ENCODE measurements at places on chromosomes 13 and 19.

GRCh38 chr13:38967446-38967845 is 23.2 kb downstream of the STOML3 start:
- no peak for DNase-seq

DNA sequence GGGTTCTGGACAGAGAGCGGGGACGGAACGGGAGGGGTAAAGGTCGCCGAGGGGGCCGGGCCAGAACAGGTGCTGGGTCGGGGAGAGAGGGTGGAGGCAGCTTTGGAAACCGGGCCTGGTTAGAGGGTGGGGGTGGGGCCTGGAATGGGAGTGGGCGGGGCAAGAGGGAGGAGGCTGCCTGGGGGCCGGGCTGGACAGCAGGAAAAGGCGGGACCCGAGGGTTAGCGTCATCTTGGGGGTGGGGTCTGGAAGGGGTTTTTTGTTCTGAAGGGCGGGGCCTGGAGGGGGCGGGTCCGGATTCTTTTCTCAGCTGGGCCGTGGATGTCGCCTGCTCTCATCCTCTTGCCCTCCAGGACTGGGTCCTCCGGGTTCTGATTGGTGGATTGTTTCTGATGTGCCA is 4.3 kb upstream of the ZNF813 start:
- DNase-seq = no peak

DNA sequence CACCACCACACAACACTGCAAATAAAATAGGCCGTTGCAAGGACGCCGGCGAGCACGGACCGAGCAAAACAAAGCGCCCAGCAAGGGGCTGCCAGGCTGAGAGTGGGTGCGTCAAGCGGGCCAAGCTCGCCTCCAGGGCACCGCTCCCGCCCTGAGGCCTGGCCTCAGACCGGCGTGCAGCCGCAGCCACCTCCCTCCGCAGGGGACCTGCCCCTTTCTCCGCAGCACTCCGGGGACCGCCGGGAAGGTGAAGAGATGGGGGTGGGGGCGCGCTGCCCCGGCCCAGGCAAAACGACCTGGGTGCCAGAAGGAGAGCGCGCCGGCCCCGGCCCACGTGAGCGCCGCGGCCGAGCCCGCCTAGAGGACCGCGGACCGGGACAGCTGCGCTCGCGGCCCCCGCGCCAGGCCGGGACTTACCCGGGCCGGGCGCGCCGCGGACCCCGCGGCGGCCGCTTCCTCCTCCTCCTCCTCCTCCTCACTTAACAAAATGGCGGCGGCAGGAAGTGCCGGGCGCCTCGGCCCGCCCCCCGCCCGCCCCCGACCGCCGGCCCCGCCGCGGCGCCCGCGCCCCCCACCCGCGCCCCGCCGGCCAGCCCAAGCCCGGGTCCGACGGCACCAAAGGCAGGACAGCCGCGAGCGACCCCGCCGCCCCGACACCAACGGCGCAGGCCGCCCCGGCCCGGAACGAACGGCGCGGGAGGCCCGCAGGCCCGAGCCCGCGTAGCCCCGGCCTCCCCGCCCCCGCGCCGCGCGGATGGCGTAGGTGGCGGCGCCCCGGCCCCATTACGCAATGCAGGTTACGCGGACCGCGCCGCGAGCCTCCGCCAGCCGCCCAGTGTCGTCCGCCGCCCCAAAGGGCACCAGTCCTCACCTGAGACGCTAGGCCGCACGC is 674 bp downstream of the BRD4 start:
- no peak for DNase-seq

GRCh38 chr13:80611310-80611709 is 270.4 kb upstream of the SPRY2 start:
- DNase-seq = no peak

- DNase-seq = no peak
These were observed 202.9 kb downstream of the SUCLA2 start for GRCh38 chr13:47798194-47798593.

- DNase-seq = no peak
These were observed 296.8 kb upstream of the SGCG start for GRCh38 chr13:22883956-22884355.

- no peak for DNase-seq
These were observed 87.5 kb upstream of the KLF12 start for GRCh38 chr13:74221752-74222151.
